Activated naive CD8-positive, alpha-beta T cell treated with anti-CD3 and anti-CD28 coated beads, Interleukin-2, amount 10 ng/mL, durations not matched to agents 7 days and 5 days (primary cell): ENCODE measurements at places on chromosomes 6 and 20.
A peak's percentile ranks its signal among the peaks of the same experiment; 100 is the strongest.

DNA sequence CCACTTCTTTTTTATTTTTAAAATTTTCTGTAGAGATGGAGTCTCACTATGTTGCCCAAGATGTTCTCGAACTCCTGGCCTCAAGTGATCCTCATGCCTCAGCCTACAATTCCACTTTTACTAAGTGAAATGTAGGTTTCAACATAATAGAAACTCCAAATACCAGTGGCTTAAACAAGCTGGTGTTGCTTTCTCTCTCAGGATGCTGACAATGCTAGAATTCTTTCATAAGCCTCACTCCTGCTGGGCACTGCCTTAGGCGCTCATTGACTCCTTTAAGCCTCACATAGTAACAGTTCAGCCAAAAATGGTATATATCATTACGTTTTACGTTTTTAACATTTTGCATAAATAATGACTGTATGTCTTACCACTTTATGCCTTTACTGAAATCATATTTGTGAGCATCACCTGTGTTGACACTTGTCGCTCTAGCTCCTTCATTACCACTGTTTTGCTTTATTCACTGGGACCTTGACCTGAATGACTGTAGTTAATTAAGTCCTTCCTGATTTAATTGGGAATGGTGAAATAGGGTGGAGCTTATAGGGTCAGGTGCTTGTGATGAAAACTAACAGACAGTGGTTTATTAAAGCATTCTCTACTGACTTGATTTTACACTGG is 3.9 kb upstream of the CST9 start:
- DNase-seq = no peak

GRCh38 chr6:152050451-152051195 is 243.1 kb downstream of the ESR1 start:
- no peak for DNase-seq

DNA sequence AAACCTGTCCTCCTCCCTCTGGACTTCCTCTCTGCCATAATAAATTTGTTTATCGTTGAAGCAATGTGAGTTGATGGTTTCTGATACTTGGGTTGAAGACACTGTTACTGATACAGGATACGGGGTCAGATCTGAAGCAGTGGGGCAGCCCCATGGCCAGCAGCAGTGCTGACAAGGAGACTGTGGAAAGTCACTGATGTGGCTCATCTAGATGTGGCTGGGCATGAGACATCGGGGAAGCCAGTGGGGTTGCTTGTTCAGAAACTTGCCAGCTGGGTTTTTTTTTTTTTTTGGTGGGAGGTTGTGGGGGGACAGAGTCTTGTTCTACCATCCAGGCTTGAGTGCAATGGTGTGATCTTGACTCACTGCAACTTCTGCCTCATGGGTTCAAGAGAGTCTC is 2.6 kb upstream of the BPI start:
- DNase-seq = no peak

DNA sequence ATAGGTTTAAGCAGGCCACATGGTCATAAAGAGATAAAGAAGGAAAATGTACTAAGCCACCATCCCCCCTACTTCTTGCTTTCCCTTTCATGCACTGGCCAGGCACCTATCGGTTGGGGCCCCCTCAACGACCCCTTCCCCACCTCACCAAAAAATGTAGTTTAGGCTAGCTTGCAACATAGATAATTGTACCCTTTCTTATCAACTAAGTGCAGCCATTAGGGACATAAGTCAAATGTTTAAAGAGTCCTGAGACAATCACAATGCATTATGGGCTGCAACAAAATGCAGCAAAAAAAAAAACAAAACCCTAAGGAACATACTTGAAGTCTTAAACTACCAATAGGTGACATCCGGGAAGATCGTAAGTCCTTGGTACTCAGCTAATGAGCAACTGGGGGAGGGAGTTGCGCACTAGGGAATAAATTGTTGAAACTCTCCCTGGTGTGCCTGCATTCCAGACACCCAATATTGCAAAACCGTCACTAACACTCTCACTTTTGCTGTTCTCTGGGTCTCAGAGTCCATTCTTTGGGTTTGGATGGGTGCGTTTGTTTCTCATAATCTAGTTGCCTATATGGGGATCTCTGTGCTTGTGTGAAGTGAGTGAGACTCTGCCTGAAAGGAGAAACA is 12.4 kb upstream of the HLA-G start:
- DNase-seq = no peak

DNA sequence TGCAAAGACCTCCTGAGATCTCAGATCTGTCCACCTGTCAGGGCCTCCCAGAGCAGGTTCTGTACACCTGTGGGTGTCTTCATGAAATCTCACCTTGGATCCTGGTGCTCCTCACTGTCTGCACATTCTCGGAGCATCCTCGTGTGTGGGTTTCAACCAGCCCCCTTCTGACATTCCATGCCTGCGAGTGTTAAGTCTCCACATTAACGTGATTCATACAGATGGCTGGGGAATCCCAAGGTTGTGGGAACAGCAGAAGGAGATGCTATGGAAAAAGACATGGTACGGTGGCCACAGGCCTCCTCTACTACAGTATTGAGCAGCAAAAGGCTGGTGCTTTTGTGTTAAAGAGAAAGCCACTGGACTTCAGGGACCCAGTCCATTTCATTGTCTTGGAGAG is 556.5 kb downstream of the DHX35 start:
- no peak for DNase-seq

GRCh38 chr6:1390133-1390945 is 963 bp downstream of the FOXF2 start:
- peak; percentile 51 for DNase-seq

DNA sequence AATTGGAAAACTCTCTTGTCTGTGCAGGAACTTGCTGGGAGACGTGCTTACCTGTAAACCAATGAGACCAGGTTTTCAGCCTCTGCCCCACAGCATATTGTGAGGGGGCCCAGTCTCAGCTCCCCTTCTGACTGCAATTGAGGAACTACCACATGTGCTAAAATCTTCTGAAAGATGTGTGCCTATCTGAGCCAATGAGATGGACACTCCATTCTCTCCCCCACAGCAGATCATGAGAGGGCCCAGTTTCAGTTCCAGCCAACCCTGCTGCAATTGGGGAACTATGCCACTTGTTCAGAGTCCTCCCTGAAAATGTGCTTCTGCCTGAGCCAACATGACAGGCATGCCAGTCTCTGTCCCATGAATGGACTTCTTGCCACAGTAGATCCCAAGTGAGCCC is 20.9 kb upstream of the PI3 start:
- DNase-seq = no peak

DNA sequence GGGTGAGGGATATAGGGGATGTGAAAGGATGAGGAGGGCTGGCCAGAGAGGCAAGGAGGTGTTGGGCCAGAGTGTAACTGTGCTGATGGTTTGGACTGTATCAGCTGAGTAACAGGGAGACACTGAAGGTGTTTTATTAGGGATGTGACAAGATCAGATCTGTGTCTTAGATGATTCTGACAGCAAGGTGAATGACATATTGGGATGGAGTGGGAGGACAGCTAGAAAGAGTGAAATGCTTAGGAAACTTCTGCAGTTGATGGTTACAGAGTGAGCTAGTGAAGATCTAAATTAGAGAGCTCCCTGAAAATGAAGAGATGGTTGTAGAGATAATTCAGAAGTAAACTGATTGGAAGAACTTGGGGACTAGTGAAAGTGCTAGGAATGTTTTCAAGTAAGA is 47.2 kb upstream of the ELOVL5 start:
- no peak for DNase-seq

DNA sequence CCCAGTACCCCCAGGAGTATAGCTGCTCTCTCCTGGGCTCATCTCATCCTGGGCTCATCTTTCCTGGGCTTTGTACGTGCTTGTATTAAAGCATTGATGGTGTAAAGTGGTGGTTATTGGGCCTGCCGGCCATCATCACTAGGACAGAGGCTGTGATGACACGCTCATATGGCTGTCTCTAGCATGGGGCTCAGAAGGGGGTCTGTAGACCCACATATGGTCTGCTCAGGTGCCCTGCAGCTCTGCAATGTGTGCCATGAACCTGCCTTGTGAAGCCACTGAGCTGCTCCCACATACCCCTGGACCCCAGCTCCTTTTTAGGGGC is 143.4 kb downstream of the CDC5L start:
- no peak for DNase-seq

GRCh38 chr6:103107985-103108384 is 1714.5 kb downstream of the GRIK2 start:
- no peak for DNase-seq

DNA sequence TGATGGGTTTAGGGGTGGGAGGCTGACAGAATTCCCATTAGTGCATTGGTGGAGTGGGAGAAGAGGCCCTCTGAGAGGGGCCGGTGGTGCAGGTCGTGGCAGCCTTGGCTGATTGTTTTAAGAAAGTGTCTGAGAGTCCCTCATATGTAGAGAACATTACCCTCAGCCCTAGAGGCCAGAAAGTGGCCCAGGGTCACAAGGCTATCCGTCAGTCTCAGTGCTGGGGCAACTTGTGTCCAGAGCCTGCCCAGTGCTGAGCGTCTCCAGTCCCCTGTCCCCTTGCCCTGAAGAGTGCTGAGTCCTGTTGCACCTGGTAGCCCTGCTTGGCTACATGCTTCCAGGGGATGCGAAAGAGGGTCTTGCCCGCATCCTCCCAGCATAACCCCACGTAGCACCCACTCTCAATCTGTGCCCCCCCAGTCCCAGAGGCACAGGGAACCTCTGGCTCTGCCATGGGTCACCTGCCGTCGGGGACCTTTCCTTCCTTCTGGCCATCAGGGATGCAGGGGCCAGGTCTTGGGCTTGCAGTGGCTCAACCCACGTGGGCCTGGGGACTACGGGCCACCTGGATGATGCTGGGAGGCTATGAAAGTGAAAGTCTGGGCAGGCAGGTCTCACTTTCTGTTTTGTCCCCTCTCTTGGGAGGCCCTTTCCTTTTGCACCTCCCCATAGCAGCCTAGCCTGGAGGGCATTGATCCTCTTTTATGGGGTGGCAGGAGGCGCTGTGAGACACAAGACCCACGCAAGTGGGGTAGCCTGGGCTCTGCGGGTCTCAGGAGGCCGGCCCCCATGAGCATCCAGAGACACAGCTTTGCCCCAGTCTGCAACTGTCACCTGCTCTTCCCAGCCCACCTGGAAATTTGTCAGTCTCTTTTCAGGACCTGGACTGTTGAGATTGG is 12.2 kb downstream of the DUSP15 start:
- no peak for DNase-seq

DNA sequence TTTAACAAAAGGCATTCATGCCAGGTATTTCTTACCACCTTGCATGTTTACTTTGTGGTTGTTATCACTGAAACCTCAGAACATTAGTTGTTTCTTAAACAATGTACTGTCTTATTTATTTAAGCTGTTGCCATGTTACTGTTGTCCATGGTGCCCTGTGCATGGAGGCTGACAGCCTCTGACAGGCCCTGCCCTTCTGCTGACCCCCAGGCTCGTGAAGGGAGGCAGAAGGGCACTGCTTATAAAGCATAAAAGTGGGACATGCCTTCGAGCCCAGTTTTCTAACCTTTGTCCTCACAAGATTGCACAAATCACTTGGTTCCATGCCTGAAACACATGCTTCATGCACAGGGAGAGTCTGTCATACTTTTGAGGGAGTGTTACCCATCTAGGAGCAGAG is 46.7 kb upstream of the CLIC5 start:
- DNase-seq = no peak

GRCh38 chr6:33452496-33452895 is 1.9 kb upstream of the ZBTB9 start:
- DNase-seq = no peak

GRCh38 chr20:57464642-57465211 is 60.2 kb downstream of the CTCFL start:
- no peak for DNase-seq

DNA sequence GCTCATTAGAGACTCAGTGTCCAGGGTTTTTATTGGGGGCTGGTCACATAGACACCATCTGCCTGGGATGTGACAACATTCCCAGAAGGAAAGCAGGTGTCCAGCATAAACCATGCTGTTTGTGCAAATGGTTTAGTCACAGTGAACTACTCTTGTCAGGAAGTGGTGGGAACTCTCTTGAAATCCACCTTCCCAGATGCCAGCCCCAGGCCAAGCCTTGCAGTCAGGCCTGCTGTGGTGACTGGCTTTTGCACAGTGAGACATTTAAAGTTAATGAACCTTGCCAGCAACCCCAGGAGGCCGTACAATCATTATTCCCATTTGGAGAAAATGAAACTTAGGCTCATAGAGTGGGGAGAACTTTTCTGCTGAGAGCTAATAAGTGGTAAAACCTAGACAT is 242.5 kb upstream of the KCNG1 start:
- no peak for DNase-seq

DNA sequence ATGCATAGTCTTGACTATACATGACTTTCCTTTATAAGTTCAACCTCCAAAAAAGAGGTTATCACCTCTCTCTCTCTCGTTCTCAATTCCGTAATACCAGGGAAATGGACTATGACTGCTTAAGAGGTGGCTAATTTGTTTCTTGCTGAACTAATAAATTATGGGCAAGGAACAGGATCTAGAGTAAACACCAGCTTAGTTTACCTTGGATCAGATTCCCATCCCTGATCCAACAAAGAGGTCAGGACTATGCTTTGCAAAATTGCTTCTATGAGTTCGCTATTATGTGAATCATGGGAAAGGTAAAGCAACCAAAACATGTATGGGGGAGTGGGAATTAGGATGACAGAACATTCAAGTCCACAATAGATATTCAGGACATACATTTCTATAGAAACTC is 630.7 kb downstream of the HACE1 start:
- no peak for DNase-seq

- DNase-seq = no peak
Observed at GRCh38 chr6:13687917-13688351, 23.7 kb downstream of the RANBP9 start.

- no peak for DNase-seq
Observed at GRCh38 chr6:48141975-48142374, 31.0 kb upstream of the PTCHD4 start.

- no peak for DNase-seq
Observed at GRCh38 chr6:157568702-157569101, 187.7 kb downstream of the ZDHHC14 start.

GRCh38 chr6:30067460-30068139 is 602 bp downstream of the PPP1R11 start:
- no peak for DNase-seq

DNA sequence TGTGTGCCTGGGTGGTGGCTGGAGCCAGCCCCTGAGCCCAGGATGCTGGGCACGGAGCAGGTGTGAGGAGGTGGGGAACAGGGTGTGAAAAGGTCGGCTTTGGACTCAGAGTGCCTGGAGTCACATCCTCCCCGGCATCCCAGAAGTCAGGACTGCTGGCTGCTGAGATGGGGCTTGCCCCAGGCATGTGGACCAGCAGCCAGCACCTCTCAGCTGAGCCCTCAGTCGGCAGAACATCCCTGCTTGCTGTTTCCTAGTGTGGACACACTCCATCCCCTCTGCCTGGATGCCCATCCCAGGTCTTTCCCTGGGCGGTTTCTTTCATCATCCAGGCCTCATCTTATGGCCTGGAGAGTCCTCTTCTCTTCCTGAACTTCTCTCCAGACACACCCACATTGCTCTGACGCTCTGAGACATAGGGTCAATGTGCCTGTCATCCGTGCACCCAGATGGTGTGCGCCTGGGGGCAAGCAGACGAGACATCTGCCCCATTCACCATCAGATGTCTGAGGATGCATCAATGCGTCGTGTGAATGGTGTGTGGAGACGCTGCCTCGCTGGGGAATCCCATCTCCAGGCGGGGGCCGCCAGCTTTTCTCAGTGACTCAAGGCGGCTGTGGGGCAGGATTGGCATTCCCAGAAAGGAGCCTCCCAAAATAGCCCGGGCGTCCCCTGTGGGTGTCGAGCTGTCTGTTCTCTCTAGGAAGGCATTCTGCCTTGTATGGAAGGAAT is 104.2 kb downstream of the SYCP2 start:
- no peak for DNase-seq

- peak; percentile 34 for DNase-seq
Observed at GRCh38 chr6:136365776-136366354, 76.2 kb upstream of the BCLAF1 start.
